ENCODE measurements at places on chromosomes 12 and 14.

DNA sequence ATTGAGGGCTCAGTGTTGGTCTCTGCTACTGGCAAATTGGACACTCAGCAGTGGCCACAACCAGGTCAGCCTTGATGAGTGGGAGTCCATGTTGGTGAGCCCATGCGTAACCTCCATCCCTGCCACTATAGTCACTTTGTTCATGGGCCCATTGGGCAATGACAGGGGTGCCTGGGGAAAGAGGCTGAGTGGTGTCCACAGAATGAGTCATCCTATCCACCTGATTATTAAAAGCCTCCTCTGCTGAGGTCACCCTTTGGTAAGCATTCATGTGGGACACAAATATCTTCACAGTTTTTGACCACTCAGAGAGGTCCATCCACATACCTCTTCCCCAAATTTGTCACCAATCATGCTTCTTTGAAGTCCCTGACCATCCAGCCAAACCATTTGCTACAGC, 50.0 kb downstream of the FIGNL2 start:
- DNase-seq: no peak

GRCh38 chr14:68493152-68493911, 299.5 kb downstream of the ZFP36L1 start:
- no peak for DNase-seq

GRCh38 chr12:13496111-13496510, 299.6 kb downstream of the EMP1 start:
- DNase-seq: no peak

DNA sequence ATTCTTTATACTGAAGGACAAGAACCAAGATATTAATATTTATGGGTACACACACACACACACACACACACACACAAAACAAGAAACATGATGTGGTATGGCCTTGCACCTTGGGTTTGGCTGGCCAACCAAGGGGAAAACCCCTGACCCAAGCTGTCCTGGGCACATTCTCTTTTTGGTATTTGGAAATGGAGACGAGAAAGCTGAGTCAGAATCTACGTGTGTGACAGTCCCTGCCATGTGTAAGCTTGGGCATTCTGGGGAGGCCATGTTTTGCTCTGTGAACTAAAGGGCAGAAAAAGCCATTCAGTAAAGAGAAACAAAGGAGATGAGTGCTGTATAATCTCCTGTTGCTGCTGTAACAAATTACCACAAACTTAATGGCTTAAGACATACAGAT, 35.6 kb downstream of the PTGER2 start:
- no peak for DNase-seq

- no peak for DNase-seq
These were observed 91.2 kb downstream of the RCOR1 start for GRCh38 chr14:102683399-102684297.

GRCh38 chr12:19382111-19382526, 57.2 kb upstream of the AEBP2 start:
- peak; percentile 9 for DNase-seq

DNA sequence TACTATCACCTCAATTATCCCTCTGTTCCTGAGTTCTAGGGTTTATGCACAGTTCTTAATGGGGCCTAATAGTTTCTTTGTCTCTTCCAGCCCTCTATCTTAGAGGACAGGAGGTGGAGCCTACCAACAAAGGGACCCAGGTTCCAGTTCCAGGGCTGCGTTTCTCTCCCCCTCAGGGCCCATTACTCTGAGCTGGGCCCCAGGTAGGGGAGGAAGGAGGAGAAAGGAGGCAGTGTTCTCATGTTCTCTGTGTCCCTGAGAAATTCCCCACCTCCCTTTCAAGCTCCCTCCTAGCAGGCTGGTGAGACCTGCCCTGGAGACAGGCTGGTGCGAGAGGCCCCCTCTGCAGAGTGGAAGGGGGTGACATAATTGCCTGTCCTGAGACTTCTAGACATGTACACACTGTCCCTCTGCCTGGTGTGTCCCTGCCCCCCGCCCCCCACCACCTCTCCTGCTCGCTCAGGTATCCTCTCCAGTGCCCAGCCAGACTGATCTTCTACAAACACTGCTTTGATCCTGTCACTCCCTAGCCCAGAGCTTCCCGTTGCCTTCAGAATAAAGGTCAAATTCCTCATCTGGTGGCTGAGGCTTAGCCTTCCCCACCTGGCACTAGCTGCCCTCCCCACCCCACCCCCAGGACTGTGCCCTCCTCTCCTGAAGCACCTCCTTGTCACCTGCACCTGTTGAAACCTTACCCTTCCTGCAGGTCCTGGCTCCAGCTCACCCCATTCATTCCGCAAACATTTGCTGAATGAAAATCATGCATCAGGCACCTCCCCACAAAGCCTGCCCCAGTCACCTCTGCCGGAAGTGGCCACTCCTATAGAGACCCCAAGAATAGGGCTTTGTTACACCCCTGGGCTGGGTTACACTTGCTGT, 21.1 kb upstream of the KRT8 start:
- DNase-seq: no peak

Measured in activated T-cell treated with anti-CD3 and anti-CD28 coated beads for 1 hour (primary cell).